ENCODE measurements at places on chromosomes 4 and X.

DNA sequence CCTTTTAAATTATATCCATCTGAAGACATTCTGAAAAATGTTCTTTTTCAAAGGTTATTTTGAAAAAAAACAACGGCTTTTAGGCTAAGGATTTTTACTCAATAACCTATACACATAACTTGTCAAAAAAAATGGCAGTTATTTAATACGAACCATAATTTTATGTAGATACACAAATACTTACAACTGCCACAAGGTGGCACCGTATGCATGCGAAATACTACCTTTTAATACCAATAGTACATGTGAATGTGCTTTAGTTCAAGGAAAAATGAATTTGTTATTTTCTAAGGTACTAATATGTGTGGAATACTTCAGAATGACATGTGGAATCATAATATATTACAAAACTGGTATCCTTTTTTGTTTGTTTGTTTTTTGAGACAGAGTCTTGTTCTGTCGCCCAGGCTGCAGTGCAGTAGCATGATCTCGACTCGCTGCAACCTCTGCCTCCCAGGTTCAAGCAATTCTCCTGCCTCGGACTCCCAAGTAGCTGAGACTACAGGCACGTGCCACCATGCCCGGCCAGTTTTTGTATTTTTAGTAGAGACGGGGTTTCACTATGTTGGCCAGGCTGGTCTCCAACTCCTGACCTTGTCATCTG is 4.6 kb upstream of the MAD2L1 start:
- no peak for DNase-seq

DNA sequence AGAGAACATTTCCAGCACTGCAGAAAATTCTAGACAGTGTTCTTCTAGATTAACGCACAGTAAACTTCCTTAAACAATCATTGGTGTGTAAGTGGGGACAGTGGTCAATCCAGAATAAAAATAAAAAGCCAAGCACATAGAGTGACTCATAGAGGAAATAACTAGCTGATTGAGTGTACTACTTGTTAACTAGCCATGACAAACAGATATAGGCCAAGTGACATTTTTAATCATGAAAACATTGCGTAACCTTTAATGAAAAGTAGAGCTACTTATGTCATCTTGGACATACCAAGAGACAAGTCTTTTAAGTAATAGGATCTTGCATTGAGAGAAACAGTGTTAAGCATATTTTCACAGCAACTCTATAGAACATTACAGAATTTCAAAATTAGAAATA is 233.9 kb upstream of the MAB21L2 start:
- DNase-seq: no peak

GRCh38 chr4:3879681-3880614 is 113.8 kb downstream of the ADRA2C start:
- DNase-seq: no peak

DNA sequence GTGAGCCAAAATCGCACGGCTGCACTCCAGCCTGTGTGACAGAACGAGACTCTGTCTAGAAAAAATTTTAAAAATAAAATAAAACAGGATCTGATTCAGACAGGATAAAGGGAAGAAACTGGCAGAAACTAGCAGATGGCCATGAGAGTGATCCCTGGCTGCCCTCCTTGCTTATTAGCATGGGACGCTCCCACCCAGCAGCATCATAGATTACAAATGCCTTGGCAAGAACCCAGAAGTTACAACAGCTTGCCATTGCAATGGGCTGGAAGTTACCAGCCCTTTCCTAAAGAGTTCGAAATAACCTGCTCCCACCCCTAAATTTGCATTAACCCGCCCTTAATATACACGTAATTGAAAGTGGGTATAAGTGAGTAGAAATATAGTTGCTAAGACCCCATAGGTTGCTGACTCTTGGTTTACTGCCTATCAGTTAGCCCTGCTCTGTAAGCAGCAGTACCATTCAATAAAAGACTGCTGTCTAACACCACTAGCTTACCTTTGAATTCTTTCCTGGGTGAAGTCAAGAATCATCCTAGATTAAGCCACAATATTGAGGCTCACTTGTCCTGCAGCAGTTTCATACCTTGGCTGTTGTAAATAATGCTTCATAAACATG is 9.1 kb upstream of the XAGE2 start:
- no peak for DNase-seq

DNA sequence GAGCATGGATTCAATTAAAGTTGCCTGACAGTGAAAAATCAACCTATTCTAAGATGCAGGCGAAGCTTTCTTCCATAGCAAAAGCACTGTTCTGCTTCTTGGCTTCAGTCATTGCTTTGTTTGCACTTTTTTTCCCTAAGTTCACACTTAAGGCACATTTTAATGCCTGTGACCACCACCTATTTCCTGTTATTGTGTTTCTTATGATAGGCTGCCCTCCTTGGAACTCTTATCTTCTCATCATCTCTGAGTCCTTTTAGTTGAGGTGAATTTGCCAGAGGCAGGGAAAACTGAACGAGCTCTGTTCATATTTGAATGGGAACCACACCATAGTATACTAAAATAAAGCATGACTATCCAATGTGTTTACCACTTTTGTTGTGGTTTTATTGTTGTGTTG is 119.8 kb downstream of the SPCS3 start:
- DNase-seq: no peak
